ENCODE measurements at places on chromosomes 7 and 10. TPM values are rescaled to one million over a fixed set of nuclear protein-coding genes. Genes with fewer than 3 reads are reported as not detected.

Gene LIPN
- not detected for total RNA-seq

DNA sequence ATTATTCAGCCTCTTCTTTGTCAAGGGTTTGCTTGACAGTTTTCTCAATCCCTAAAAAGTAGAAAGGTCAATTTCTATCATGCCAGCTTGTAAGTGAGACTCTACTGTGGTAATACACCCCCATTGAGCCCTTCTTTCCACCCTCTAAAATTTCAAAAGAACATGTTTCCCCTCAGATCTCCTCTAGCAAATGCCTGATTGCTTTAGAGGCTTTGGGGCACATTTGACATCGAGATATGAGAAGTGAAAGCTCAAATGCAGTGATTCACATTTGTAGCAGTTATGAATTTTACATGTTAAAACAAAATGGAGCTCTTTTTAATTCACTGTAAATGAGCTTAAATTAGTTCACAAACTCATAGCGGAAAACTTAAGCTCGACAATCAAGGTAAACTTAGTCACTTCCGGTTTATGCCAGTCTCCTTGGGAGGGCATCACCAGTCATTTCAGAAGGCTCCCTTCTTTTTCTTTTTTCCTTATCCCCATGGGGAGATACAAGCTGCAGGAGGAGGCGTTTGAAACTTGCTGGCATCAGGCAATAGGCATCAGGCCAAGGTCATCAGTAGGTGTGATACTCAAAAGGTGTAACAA, 55.3 kb upstream of the ADO start:
- no peaks in the 10 kb centered on the region for H3K27me3 ChIP-seq
- H3K4me1 ChIP-seq: no peaks in the 10 kb centered on the region
- DNase-seq: no peak
- H3K4me3 ChIP-seq: no peak overlapping the region

Gene RHOBTB1
- total RNA-seq: 23.8 TPM

Gene PVRIG
- not detected for total RNA-seq

Gene TDRD1
- not detected for total RNA-seq
